ENCODE measurements at places on chromosomes 2 and 18.

DNA sequence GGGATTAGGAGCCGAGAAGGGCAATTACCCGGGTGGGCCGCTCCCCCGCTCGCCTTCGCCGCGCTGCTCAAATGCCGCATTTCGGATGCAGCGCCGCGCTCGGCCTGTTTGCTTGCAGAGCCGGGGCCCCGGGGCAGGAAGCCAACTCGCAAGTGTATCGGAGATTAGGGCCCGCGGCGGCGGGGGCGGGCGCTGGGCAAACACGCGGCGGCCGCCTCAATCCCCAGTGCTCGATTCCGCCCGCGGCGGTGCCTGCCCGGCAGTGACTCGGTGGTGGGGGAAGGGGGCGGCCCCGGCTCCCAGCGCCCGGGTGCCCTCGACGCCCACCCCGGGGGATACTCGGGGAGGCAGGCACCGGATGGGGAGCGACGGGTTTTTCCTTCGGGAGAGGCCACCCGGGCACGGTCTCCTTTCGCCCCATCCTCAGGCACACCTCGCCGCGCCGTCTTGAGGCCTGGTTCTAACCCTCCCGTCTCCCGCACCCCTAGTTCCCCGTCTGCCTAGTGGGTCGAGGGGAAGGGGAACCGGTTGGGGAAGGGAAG, 26.6 kb upstream of the NOTO start:
- peak; percentile 68 for DNase-seq

- DNase-seq, result no peak
Measured at GRCh38 chr2:105377871-105378270, 21.0 kb downstream of the FHL2 start.

DNA sequence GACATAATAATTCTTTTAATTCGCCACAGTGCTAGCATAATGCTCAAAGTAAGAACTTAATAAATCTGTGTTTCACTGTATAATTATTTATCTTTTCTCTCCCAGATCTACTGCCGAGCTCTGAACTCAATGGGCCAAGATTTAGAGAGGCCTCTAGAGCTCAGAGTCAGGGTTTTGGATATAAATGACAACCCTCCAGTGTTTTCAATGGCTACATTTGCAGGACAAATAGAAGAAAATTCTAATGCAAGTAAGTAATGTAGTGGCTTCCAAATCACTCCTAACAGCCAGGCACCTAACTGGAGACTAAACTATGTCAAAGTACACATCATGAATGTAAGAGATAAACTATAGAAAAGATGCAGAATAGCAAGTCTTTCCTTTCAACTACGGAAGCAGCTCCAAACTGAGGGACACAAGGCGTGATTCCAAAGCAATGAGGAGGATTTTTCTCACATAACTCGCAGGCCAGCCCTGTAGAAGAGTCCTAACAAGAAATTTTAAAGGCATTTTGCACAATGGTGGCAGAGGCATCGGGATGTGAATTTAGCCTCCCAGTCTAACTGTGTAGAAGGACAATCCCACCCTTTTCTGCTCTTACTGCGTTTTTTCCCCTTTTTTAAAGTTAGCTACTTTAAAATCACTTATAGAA, 12.0 kb downstream of the DSG1 start:
- DNase-seq, result no peak

GRCh38 chr2:227406177-227407031, 18.7 kb upstream of the SCYGR1 start:
- DNase-seq, result peak; percentile 85

GRCh38 chr2:203861197-203861596, 6.4 kb upstream of the CTLA4 start:
- no peak for DNase-seq

DNA sequence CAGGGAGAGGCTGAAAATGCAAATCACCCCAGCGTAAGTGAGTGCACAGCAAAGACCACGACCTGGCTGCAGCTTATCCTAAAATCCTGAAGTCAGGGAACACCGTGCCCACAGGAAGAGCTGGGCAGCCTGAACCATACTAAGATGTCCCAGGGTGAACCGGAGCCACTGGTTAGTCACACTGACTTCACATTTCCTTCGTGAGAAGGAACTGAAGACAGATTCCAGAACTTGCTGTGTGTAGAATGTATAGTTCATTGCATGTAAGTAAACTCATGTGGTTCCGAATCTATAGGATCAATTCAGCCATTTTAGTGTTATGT, 84.6 kb upstream of the NDUFV2 start:
- DNase-seq, result peak; percentile 48

DNA sequence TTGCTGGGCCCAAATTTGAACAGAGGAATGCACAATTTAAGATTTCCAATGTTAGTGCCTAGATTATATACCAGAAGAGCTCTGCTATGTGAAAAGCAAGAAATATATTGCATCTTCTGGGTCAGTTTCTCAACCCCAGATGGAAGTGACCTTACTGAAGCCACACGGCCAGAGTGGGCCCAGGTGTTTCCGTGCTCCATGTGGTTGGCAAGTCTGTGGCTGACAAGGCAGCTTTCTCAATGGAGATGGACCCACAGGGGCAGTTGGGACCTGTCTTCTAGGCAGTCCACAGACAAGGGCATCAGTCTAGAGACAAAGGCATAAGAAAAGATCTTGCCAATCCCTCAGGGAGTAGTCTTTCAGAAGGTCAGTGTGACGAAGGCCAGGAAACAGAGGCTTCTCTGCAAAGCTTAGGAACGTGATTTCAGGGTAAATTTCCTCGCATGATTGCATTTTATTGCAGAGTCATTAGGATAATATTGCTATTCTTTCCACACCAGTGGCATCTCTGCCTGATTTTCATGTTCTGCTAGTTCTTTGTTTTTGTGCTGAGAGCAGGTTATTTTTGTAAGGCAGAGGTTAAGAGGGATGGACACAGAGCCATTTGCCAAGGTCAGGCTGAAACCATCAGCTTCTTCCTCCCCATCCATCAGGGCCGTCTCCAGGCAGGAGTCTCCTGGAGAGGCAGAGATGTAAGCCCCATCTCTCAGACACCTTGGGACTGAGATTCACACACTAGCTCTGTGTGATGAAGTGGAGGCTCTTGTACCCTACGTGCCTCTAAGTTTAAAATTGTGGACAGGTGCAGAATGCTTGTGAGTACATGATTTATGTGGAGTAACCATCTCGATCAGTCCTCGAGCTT, 202.1 kb downstream of the ANKRD30B start:
- DNase-seq, result no peak

GRCh38 chr2:238434846-238435751, 8.4 kb downstream of the ASB1 start:
- no peak for DNase-seq

- DNase-seq, result no peak
Measured at GRCh38 chr2:71893646-71894045, 254.0 kb downstream of the CYP26B1 start.

DNA sequence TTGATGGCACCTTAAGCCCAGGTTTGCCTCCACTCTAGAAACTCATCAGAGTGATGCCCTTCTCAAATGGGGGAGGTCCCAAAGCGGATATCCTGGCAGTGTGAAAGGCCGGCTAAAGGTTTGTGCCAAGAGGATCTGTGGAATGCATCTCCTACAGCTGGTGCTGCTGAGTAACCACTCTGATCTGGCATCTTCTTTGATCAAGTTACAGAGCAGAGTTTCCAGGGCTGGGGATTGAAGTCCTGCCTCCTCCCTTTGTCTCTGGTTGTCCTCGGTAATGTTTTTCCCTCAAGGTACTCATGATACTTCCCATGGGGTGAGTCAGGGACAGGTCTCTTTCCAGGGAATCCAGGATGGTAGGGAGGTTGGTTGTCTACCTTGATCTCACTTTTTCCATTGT, 24.6 kb downstream of the PRKRA start:
- DNase-seq, result no peak

- no peak for DNase-seq
Measured at GRCh38 chr2:73386342-73386868, 769 bp downstream of the ALMS1 start.

GRCh38 chr18:62938006-62938405, 222.7 kb downstream of the PHLPP1 start:
- no peak for DNase-seq

DNA sequence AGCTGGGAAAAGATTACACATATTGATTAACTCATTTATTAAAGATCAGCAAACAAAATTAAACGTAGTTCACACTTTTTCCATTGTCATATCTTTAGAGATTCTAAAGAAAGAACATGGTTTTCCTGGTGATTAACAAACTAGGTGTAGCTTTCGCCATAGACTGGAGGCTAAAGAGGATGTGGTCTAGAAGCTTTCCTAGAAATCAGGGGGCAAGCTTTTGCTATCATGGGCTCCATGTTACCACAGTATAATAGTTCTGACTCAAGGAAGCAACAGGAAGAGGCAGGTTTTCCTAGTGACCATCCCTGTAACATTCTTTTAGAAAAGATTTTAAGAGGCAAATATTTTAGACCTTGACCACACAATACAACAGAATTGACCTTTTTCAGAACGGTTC, 232.7 kb downstream of the METTL4 start:
- DNase-seq, result no peak

DNA sequence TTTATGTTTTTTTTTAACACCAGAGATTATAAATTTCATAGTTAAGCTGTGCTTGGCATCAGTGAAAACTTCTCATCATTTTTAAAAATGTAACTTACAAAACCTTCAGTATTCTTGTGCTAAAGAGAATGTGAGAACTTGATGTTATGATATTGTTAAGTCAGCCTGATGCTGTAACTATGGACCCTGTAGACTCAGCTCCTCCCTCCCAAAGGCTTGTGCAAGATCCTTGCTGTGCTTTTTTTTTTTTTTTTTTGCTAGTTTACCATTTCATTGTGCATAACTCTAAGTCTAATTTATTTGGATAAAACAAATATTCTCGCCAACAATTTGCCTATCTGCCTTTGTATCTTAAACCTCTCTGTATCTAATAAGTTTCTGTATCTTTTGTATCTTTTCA, 12.9 kb upstream of the TFPI start:
- peak; percentile 68 for DNase-seq

DNA sequence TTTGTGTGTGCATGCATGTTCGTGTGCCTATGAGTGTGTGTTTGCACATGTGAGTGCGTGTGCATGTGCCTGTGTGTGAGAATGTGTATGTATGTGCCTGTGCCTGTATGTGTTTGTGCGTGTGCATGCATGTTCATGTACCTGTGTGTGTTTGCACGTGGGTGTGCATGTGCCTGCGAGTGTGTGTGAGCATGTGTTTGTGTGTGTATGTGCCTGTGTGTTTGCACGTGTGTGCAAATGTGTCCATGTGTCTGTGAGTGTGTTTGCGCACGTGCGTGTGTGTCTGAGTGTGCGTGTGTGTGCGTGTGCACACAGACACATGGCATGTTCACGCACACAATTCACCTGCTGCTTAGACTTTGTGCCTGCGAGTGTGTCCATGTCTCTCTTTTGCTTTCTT, 853.5 kb upstream of the SALL3 start:
- DNase-seq, result no peak

DNA sequence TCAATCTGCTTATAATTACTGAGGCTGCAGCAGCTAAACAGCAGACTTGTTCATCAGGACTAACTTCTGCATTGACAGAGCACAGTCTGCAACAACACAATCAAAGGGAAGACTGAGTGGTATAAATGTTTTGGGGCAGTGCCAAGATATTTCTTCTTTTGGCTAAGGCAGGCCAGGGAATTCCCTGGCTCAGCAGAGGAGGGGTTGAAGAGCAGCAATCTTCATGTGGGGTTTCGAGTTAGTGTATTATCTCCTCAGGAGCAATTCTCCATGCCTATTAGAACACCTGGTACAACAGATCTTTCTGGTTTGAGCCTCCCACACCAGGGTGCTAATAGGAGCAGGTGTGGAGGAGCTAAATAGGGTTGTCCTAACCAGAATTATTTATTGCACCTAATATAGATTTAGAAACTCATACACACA, 103.0 kb upstream of the STK17B start:
- DNase-seq, result no peak

GRCh38 chr2:145108361-145108778, 588.5 kb upstream of the ZEB2 start:
- DNase-seq, result no peak

- DNase-seq, result no peak
Measured at GRCh38 chr2:11898576-11898975, 152.1 kb downstream of the LPIN1 start.

DNA sequence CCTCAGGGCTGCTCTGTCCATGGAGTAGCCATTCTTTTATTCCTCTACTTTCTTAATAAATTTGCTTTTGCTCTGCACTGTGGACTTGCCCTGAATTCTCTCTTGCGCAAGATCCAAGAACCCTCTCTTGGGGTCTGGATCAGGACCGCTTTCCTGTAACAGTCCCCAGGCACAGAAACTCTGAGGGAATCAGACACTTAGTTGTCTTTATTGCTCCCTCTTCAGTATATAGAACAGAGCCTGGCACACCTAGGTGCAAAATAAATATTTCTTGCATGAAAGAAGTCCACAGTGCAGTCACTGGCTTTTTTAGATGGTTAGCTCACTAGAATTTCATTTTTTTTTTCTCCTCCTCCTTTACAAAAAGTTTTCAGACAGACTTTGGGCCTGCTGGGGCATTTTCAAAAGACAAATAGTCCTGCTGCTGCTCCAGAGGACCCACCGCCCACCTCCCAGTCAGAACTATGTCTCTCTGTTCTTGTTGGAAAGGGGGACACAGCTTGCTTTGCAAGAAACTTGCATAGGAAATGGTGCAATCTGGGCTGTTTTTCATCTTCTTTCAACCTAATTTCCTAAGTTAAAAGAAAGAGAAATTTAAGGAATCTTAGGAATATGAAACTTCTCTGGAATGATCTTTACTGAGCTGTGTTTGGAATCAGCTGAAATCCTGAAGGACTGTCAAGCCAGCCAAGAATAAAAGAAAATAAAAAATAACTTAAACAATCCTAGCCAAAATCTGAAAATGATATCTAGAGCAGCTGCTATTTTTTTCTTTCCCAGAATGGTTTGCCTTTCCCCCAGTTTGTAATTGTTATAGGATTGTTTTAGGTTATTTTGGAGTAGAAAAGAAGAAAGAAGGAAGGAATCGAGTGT, 31.7 kb upstream of the MAP4K3 start:
- DNase-seq, result peak; percentile 11

GRCh38 chr2:38251940-38252339, 125.1 kb downstream of the ATL2 start:
- DNase-seq, result no peak

DNA sequence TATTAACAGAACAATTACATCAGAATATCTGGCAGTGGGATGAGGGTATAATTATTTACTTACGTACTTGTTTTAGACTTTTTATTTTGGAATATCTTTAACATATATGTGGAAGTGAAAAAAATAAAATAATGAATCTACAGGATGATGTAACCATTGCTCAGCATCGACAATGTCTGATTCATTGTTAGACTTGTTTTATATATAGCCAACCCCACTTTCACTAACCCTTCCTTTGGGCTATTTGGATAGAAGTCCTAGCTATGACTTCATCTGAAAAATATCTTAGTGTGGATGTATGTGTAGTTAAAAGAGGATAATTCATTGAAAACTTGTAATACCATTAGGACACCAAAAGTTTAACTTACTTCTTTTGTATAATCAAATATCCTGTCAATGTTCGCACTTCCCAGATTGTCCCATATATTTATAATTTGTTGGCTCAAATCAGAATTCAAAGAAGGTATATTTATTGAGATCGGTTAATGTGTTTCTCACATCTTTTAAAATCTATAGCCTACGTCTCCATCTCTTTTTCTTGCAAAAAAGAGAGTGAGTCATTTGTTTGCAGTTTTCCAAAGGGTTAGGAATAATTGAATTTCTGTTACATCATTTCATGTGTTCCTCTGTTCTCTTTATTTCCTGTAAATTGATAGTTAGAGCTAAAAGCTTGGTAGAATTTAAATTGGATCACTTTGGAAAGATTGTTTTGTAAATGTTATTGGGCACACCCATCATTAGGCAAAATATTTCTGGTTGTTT, 506.1 kb upstream of the FAM98A start:
- peak; percentile 22 for DNase-seq
